ENCODE measurements at places on chromosomes 3 and 15.

DNA sequence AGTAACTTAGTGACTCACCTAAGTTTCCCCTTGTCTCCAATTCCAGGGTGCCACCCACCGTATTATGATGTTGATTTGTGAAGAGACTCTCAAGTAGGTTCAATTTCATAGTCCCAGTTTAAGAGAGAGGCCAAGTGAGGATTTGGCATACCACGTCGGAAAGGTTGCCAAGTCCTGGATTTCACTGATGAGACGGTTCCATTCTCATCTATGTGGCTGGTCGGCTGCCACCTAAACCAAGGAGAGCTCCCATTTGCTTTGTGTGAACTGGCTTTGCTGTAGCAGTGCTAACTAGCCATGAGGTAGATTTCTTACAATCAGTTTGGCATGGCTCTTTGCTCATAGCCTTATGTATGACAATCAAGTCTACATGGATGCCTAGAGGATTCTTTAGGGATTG is 653.6 kb downstream of the NLGN1 start:
- no peak for DNase-seq

DNA sequence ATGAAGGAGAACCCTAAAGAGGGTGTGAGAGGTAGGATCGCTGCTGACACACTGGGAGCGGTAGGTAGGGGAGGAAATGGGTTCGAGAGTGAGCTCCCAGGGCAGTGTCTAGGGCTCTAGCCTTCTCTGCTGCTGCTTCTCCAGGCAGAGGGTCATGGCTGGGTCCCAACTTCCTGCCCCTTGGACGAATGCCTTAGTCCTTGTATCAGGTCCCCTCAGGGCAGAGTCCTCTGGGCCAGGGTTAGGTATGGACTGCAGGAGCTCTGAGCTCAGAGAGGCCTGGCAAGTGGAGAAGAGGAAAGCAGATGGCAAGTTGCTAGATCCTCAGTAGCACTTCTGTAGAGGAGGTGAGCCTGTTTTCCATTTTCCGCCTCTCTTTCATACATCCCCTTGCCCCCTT is 2.9 kb downstream of the CORO2B start:
- DNase-seq, result no peak

- peak; percentile 42 for DNase-seq
Observed at GRCh38 chr15:79644091-79644490, 212.0 kb downstream of the MINAR1 start.

GRCh38 chr3:127740136-127740915 is 67.6 kb downstream of the ABTB1 start:
- no peak for DNase-seq

DNA sequence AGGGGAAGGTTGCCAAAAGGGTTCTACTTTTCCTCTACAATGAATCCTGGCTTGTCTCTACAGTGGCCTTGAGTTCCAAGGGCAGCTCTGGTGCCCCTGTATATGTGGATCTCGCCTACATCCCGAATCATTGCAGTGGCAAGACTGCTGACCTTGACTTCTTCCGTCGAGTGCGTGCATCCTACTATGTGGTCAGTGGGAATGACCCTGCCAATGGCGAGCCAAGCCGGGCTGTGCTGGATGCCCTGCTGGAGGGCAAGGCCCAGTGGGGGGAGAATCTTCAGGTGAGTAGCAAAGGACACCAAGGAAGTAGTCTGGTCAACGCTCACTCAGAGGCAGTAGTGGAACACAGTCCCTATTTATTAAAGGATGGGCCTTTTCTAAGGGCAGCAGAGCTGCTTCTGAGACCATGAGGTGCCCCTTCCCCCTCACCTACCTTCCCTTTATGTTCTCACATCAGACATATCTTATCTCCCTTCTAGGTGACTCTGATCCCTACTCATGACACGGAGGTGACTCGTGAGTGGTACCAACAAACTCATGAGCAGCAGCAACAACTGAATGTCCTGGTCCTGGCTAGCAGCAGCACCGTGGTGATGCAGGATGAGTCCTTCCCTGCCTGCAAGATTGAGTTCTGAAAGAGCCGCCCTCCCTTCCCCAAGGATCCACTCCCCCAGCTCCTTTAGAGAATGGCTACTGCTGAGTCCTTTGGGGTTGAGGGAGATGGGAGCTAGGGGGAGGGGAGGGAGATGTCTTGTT is 12.4 kb downstream of the MAP1A start:
- DNase-seq, result no peak

DNA sequence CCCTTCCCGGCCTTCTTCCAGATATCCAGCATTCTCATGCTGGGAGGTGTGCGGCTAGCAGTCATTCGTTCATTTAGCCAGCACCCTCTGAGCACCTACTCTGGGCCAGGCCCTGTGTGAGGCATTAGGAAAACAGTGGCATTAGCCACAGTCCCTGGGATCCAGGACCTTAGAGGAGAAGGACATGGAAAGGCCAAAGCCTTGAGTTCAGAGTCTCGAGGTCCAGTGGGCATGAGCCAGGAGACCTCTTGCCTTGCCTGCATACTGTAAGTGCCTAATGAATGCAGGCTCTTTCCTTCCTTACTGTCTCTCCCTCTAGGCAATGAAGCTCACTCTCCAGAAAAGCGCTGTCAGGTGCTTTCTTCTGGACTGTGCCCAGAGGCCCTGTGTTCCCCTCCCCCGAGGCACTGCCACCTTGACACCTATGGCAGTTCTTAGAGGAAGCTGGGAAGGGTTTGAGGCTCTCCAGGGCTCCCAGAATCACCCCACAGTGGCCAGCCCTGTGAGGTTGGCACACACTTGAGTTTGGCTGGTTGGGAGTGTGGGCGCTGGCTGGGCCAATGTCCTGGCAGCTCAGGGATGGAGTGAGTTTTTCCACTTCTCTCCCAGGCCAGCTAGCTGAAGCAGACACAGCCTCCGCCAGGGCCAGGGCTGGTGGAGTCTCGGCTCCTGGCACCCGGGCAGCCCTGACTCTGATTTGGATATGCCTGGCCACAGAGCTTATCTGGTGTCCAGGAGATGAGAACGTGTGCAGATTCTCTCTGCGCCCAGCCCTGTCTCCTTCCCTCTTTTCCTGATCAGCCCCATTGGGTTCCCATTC is 5.4 kb downstream of the CORO2B start:
- DNase-seq, result no peak

- DNase-seq, result no peak
Observed at GRCh38 chr3:143011705-143012104, 10.3 kb downstream of the U2SURP start.

DNA sequence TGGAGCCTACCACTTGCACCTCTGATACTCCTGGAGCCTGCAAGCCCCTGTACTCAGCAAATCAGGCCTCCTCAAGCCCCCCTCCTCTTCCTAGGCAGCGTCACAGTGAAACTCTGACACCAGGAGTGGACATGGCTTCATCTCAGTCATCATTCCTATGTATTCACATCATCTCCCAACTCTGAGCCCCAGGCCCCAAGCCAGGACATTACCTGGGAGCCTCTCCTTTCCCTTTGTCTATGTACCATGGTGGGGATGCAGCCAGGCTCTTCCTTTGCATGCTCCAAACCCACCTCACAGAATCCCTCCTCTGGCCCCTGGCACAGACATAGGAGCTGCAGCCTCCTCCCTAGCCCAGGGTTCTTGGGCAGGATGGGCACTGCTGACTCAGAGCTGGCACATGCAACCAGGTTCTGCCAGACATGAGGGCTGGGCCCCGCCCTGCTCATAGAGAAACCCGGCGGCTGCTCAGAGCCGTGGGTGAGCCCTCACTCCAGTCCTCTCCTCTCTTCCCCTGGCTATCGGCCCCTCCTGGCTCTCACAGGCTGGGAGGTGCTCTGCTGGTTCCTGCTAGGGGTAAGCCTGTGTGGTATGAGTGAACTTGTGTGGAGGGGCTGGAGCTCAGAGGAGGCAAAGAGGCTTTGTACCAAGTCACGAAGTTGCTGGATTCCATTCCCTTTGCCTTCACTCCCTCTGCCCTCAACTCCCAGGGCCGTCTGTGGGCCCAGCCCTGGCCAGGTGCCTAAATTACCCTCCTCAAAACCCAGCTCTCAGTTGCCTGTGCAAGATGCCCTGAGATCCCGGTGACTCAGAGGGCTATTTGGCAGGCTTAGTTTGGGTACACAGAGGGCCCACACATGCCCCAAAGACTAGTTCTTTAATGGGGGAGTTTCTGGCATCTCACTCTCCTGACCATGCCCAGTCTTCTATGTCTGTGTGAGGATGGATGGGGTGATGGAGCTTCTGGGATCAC is 1.9 kb upstream of the PLCD1 start:
- peak; percentile 81 for DNase-seq

DNA sequence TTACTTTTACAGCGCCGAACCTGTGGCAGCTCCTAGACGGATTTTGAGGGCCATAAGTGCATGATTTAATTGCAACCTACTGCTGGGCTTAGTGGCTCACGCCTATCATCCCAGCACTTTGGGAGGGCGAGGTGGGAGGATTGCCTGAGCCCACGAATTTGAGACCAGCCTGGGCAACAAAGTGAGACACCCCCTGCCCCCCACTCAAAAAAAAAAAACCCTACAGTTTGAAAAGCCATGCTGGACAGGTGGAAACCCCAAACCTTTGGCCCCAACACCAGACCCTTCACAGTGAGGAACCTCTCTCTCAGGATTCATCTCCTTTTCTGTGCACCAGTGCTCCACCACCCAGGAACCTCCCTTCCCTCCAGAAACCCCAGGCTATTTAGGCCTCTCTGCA is 1.1 kb upstream of the CDC25A start:
- no peak for DNase-seq

DNA sequence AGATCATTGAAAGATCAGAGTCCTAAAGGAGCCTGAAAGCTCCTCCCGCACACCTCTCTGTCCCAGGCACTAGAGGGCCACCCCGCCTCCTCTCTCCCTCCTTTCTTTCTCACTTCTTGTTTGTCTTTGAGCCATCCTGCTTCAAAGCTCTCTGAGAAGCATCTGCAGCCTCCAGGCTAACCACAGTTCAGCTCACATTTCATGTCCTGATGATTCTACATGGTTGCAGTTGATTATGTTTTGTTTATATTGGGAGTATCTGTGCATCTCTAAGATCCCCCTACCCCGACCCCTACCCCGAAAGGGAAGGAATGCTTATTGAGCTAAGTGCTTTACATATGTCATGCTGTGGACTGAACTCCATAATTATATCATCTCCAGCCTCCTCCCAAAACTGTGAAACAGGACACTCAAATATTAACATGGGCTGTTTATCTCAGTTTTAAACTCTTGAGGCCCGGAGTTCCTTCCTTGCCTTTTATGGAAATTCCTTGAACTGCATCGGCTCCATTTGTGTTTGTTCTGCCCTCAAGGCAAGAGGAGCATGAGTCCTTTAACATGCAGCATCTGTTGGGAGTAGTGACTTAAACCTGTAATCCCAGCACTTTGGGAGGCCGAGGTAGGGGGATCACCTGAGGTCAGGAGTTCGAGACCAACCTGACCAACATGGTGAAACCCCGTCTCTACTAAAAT is 30.9 kb downstream of the MGLL start:
- peak; percentile 34 for DNase-seq

GRCh38 chr3:189739378-189739777 is 108.2 kb downstream of the TP63 start:
- no peak for DNase-seq

- no peak for DNase-seq
Observed at GRCh38 chr15:77866596-77867125, 210.8 kb downstream of the TBC1D2B start.

DNA sequence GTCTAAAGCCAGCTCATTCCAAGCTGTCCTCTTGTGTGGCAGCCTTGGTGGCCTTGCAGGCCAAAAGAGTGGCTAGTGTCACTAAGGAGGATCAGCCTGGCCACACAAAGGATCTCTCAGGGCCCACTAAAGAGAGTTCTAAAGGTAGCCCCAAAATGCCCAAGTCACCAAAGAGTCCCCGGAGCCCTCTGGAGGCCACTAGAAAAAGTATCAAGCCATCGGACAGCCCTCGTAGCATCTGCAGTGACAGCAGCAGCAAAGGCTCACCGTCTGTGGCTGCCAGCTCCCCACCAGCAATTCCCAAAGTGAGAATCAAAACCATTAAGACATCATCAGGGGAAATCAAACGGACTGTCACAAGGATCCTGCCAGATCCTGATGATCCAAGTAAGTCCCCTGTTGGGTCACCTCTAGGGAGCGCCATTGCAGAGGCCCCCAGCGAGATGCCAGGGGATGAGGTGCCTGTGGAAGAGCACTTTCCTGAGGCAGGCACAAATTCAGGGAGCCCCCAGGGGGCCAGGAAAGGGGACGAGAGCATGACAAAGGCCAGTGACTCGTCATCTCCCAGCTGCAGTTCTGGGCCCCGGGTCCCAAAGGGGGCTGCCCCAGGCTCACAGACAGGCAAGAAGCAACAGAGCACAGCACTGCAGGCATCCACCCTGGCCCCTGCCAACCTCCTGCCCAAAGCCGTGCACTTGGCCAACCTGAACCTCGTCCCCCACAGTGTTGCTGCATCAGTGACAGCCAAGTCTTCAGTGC is 33.5 kb upstream of the ALPK3 start:
- no peak for DNase-seq

GRCh38 chr3:133509488-133509887 is 64.0 kb upstream of the CDV3 start:
- DNase-seq, result no peak

DNA sequence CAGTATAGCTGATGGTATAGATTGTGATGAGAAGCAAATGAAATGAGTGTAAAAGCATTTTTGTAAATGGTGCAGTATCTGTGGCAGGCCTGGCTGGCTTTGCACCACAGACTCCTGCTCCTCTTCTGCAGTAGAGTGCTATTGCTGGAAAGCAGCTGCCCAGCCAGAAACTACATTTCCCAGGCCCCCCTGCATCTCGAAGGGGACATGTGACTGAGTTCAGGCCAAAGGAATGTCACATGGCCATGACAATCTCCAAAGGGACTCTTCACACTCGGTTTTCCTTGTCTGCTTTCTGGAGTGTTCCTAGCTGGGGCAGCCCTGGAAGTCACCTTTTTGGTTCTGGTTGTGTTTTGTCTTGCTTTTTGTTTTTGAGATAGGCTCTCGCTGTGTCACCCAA is 277.1 kb downstream of the SUCLG2 start:
- no peak for DNase-seq

DNA sequence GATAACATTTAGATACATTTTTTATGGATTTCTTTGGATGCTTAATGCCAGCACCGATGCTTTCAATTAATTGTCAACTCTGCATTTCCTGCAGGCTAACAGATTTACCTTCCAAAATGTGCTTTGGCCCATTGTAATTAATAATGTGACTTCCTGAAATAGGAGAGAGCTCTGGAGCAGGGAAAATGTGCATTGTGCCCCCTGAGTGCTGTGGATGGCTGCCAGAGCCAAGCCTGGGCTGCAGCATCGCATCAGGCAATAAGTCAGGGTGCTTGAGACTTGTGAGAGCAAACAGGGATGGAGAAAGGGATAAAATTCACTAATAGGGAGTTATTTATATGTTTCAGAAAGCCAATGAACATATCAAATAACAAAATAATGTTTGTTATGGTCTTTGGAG is 133.8 kb downstream of the MOBP start:
- DNase-seq, result no peak
